ENCODE measurements at places on chromosomes 16 and 17.

GRCh38 chr17:72518159-72518732, 397.4 kb downstream of the SOX9 start:
- no peak for DNase-seq

GRCh38 chr16:54936979-54937670, 6.5 kb downstream of the IRX5 start:
- DNase-seq: peak; percentile 59

- no peak for DNase-seq
Observed at GRCh38 chr17:49889500-49889899, 41.6 kb upstream of the TAC4 start.

DNA sequence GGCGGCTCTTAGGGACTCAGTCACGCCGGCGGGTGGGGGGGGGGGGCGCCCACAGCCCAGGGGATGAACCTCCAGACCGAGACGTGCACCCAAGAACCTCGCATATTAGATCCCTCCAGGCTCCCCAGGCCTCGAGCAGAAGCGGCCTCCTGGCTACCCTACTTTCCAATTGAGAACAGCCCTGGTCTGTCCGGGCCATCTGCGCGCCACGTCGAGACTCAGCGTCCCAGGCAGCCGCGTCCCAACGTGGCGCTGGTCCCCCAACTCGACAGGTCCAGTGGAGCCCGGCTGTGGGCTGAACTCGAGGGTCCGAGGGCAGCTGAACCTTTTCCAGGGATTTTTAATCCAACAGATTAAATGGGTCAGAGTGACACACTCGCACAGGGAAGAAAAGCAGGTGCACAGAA, 2.3 kb upstream of the IRX3 start:
- DNase-seq: no peak

- DNase-seq: no peak
Observed at GRCh38 chr16:84194470-84195200, 3.7 kb downstream of the ADAD2 start.

GRCh38 chr16:85736921-85737320, 14.0 kb downstream of the C16orf74 start:
- no peak for DNase-seq

GRCh38 chr17:55172612-55173011, 92.1 kb upstream of the HLF start:
- DNase-seq: no peak

- DNase-seq: no peak
Observed at GRCh38 chr17:79950751-79951150, 84.9 kb downstream of the TBC1D16 start.

GRCh38 chr16:88929091-88929445, 47.9 kb downstream of the CBFA2T3 start:
- DNase-seq: no peak

DNA sequence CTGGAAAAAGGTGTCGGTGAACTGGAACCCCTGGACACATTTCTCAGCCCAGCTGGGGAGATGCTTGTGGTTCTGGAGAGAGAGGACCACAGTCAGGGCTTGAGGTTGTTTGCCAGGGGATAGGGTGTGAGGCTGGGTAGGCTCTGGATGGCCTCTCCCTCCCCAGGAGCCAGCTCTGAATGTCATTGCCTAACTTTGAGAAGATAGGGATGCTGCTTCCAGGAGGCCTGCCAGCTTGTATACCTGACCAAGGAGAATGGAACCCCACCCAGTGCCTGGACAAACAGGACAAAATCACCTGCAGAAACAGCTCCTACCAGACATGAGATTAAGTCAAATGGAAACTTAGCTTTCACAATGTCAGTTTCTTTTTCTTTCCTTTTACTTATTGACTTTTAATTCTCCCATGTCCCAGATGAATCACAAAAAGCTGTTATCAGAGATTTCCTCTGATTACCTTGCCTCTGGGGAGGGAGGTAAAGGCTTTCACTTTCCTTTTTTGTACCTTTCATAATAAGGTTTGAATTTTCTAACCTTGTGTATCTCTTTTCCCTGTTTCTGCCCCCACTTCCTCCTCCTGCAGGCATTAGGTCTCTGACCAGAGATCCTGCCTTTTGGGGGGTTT, 29.8 kb upstream of the PLLP start:
- no peak for DNase-seq

DNA sequence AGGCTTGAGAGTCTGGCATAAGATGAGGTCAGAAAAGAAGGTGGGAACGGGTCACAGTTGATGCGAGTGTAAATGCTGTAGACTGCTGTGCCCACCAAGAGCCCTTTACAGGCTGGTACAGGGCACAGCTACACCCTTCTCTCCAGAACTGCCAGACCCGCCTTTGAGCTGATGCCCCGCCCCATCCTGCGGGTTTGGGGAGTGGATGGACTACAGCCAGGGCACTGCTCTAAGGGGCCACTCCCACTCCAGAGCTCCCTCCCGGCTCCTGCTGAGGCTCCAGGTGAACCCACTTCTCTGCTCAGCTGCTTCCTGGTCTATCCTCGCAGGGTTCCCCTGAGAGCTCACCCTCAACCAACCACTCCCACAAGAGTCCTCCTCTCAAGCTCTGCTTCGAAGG, 12.3 kb downstream of the MEIOB start:
- no peak for DNase-seq

GRCh38 chr16:13453325-13453724, 466.6 kb upstream of the ERCC4 start:
- peak; percentile 12 for DNase-seq

DNA sequence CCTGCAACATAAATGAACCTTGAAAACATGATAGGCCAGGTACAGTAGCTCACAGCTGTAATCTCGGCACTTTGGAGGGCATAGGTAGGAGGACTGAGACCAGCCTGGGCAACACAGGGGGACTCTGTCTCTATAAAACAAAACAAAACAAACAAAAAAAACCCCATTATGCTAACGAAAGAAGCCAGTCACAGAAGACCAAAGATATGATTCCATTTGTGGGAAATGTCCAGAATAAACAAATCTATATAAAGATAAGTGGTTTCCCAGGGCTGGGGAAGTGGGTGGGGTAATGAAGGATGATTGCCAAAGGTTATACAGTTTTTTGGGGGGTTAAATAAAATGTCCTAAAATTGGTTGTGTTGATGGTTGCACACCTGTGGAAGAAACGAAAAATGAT, 36.5 kb upstream of the SIAH1 start:
- no peak for DNase-seq

DNA sequence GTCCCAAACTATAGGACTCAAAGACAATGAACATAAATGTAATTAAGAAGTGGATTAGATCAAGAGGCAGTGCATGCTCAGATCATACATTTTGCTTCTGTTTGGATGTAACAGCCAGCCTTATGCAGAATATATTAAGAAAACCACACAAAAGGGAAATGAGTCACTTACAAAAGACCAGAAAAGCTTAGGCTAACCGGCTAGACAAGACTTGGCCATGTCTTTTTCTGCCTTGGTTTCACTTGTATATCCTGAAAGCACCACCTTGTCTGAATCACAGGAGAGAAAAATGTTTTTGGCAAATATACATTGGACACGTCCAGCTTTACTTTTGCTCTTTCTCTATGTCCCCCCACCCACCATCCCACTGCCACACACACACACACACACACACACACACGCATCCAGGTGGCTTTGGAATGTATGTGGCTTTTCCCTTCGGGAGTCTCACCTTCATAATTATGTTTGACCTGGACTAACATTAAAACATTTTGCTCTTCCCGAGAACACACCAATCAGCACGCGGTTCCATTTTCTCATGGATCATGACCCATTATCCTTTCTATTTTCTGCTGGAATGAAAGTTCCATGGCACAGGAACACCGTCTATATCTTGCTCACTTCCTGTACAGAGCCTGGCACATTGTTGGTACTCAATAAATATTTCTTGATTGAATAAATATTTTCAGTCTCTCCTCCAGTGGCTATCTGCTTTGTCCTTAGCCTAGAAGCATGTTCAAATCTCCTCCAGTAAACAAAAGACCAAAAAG, 64.6 kb downstream of the CDK5R1 start:
- DNase-seq: peak; percentile 80

DNA sequence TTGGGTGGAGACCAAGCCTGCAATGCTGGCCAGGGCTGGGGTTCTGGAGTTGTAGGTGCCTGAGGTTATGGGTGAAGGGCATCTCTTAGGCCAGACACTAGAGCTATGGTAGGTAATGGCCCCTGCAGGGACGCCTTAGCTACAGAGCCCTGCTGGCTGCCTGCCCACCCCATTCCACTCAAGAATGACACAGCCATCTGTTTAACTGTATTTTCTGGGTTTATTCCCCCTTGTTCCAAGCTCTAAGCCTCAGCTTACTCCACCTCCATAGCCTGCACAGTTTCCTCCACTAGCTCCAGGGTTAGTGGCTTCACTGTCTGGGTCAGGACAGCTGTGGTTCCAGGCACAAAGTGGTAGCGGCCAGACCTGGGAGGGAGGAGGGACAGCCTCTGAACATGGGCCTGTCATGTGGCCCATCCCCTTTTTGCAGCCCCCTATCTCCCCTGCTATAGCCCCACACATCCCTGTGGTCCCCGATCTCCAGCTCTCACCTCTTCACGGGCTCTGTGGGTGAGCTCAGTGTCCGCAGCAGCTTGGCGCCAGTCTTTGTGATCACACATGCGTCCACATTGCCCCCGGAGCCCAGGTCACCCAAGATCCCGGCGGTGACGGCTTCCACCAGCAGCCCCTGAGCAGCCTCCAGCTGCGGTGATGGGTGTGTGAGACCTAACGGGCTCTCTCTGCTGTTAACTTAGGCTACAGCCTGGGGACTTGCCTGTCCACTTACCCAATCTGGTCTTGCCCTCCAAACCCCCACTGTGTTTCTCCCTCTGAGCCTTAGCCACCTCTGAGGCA, 2.1 kb downstream of the PSMB10 start:
- no peak for DNase-seq

GRCh38 chr17:79849953-79850352, 10.7 kb upstream of the CBX4 start:
- no peak for DNase-seq

DNA sequence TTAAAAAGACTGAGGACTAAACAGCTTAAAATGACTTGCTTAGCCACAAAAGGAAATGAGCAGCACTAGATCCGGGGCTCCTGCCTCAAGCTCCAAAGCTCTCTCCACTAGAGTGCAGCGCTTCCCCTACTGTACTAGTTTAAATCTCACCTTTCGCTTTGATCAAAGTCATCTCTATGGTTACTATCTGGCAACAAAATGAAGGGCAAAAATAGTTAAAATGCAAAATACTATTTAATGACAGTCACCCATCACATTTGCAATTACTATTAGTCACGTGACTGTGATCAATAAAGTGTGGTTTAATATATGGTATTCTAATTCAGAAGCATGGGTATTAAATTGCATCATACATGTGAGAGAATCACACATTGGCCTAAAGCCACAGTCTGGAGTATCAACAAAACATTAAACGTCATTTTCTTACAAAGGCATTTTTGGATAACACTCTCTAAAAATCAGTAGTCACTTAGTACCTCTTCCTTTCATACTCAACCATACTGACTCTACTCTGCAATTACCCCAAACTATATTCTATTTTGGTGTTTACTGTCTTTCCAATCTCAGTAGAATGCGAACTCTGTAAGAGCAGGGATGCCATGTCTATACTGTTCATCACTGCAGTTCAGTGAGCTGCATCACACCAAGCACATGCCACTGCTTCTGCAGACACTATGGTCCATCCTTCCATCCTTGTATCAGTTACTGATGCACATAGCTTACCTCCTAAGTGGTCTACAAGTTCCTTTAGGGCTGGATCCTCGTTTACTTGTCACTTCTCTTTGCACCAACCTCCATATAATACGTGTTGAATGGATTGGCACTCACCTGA, 6.2 kb downstream of the PSMD12 start:
- no peak for DNase-seq

DNA sequence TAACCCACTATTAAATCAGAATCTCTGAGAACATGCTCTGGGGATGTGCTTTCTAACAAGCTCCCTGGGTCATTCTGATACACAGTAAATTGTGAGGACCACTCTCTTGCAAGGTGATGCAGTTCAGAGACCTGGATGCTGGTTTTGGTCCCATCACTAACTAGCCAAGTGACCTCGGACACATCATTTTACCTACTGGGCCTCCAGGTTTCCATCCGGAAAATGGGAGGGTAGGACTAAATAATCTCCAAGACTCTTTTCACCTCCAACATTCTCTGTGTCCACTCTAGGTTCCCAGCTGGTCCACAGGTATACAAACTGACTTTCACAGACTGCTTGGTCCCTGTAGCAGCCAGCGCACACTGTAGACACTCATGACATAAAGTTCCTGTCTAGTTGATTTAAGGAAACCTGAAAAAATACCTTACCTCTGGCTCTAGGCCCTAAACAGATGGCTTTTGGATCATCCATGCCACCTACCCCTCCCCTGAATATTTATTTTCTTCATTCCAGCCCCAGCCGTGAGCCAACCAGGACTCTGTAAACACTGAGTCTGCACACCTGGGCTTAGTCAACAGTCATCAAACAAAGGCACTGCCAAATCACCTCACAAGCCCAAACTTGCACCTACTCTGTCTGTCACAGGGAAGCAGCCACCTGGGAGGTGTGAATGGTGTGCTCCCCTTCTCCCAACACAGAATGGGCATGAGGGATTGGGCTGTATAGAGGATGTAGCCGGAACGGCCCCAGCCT, 51.3 kb upstream of the MRPS23 start:
- DNase-seq: no peak

DNA sequence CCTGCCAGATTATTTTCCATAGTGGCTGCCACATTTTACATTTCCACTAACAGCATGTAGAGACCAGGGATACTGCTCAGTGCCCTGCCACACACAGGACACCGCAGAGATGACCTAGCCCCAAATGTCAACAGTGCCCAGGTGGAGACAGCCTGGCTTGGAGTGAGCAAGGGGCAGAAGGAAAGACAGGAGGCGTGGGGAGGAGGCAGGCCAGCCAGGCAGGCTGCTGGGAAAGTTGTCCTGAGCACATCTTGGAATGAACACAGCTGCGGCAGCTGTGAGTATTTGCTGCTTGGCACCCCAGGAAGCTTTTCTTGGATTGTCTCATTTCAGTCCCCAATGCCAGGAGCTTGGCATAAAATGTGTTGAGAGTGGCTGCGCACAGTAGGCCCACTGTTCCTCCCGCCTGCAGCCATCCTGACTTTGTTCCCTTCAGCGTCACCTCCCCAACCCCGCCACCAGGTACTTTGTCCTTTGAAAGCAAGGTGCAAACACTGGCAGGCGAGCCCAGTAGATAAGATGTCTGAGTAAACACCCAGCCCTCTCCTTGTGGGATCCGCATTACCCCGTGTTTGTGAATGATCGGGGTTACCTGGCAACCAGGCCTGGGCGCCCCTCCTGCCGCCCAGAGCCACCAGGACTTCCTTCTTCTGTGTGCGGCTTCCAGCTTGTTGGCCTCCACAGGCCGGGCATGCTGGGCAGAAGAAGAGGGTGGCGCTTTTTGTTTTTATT, 114.0 kb downstream of the CMIP start:
- no peak for DNase-seq
